ENCODE measurements at places on chromosomes 3 and 15.
A peak's percentile ranks its signal among the peaks of the same experiment; 100 is the strongest.

DNA sequence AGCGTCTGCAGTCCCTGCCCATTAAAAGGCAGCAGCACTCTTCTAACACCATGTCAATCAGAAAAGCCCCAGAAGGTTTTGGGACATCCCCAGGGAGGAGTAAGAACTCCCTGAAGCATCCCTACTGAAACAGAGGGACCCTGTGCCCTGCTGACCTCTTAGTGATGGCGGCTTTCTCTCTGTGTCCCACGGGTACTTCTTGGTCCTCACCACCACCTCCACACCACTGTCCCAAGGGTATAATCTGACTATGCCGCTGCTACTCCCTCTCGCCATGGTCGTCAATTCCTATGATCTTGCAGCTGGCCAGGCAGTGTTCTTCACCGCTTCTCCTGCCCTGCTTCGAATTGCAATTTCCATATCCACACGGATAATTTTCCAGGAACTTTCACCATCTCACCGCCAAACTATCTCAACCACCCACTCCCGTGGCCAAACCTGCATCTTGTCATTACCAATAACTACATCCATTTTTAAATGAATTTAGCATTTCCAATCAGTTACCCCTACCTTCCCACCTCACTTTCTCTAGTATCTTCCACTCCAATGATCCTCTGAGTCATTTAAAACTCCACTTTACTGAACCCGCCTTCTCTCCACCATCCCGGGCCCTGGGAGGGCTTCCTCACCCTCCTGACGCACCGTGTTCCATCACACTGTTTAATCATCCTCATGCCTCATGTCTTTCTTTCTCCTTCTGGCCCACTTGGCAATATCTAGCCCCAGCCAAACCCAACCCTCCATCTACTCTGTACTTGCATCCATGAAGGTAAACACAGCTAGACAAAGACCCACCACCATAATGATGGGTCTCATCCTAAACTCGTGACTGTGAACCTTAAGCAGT, 23.7 kb downstream of the PRR23E start:
- DNase-seq = no peak

DNA sequence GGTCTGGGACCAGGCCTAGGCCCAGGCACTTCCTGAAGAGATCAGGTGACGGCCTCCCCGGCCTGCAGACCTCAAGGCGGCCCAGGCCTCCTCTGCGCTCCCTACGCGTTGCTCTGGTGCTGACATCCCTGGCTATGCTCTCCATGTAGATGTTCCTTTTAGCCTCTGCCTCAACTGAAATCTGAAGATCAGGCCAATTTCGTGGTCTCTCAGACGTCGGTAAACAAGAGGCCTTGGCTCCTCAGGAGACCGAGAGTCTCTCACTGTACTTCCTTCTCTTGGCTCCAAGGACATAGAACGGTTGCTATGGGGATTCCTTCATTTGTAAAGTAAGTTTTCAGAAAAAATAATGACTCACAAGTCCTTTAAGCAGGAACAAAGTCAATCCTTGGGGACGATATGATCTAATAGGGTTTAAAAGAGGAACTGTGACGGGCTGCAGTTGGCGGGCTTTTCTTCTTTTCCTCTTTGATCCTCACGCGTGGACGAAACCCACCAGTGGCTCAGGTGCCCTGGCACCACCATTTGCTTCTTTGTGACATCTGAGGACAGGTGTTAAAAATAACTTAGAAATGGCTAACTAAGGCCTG, 55.6 kb upstream of the CGNL1 start:
- peak; percentile 38 for DNase-seq

DNA sequence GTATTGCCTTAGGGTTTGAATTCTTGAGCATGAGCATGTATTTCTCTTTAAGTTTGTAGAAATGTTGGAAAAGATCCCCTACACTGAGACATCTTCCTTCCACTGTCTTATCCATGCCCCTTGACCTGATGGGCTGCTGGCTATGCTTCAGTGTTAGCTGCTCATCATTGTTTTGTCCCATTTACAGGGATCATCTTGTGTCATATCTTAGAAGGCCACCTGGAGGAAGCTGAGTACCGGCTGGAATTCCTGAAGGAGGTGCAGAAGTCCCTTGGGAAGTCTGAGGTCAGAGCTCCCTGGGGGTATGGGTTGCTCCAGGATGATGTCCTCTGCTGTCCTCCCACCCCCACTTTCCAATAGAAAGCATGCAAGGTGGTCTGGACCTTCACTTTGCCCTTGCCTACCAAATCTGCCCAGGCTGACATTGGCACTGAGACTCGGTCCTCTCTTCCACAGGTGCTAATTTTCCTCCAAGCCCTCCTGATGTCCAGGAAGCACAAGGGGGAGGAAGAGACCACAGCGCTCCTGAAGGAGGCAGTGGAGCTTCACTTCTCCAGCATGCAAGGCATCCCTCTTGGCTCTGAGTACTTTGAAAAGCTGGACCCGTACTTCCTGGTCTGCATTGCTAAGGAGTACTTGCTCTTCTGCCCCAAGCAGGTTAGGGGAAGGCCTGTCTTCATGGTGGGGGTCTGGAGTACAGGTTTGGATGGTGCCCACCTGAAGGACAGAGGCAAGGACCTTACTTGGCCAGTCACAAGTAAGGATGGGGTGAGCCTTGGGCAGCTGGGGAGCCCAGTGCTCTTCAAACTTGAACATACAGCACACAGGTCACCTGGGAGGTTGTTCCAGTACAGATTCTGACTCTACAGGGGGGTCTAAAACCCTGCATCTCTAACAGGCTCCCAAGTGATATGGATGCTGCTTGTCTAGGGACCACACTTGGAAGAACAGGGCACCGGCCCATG, 17.7 kb downstream of the TTC21A start:
- peak; percentile 7 for DNase-seq

DNA sequence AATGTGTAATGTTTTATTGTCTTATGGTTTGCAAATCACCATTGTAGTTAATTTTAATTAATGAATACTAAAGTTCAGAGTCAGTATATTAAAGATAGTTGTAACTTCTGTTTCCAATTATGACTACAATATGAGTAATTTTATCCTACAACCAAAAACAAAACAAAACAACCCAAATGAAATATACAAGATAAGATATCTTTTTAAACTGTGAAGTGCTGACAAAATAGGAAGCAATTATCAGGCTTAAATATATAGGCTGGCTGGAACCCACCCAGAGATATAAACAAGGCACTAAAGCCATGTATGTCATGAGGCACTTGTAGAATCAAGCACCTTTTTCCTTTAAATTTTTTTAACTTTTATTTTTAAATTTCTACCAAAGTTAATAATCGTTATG, 108.6 kb upstream of the LRRFIP2 start:
- DNase-seq = peak; percentile 23

GRCh38 chr3:143158014-143158988, 38.7 kb downstream of the CHST2 start:
- DNase-seq = no peak

DNA sequence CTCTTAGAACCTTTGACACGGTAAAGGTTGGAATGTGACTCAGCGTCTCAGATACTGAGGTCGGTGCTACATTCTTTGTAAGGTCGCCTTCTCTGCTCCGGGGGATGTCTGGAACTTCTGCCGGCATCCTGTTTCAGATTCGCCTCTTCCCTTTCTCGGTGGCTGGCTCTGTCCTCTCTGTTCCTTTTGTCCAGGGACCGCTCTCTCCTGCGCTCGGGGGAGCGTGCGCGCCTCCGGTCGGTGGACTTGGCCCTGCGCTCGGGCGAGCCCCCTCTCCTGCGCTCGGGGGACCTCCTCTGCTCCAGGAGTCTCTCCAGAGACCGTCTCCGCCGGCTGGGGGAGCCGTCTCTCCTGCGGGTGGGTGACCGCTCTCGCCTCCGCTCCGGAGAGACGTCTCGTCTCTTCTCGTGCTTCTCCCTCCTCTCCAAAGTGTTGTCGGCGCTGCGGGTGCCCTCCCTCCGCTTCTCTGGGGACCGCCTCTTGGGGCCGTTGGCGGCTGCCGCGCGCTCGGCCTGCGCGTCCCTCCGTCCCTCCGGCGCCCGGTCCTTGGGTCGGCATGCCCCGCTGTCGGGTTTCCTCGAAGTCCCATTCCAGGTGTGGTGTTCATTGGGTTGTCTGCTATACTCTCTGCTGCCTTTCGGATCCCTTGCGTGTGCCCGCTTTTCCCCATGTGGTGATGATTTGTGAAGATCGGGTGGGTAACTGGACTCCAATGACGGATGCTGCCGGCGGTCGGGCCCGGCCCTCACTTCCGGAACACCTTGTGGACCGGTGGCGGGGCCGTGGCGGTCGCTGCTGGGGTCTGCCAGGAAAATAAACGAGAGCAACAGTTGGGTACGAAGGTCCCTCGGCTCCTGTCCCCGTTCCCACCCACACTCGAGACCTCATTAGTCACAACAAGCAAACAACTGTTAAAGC, 668.8 kb upstream of the ADAMTS9 start:
- DNase-seq = no peak

GRCh38 chr3:114855839-114856238, 291.2 kb downstream of the ZBTB20 start:
- DNase-seq = peak; percentile 44

GRCh38 chr3:112360561-112360960, 27.6 kb downstream of the CD200 start:
- DNase-seq = no peak

GRCh38 chr15:90619939-90620338, 90.2 kb downstream of the CRTC3 start:
- no peak for DNase-seq

GRCh38 chr3:133568294-133569014, 5.0 kb upstream of the CDV3 start:
- no peak for DNase-seq

- no peak for DNase-seq
These were observed 720.6 kb upstream of the CBLB start for GRCh38 chr3:106589311-106589942.

DNA sequence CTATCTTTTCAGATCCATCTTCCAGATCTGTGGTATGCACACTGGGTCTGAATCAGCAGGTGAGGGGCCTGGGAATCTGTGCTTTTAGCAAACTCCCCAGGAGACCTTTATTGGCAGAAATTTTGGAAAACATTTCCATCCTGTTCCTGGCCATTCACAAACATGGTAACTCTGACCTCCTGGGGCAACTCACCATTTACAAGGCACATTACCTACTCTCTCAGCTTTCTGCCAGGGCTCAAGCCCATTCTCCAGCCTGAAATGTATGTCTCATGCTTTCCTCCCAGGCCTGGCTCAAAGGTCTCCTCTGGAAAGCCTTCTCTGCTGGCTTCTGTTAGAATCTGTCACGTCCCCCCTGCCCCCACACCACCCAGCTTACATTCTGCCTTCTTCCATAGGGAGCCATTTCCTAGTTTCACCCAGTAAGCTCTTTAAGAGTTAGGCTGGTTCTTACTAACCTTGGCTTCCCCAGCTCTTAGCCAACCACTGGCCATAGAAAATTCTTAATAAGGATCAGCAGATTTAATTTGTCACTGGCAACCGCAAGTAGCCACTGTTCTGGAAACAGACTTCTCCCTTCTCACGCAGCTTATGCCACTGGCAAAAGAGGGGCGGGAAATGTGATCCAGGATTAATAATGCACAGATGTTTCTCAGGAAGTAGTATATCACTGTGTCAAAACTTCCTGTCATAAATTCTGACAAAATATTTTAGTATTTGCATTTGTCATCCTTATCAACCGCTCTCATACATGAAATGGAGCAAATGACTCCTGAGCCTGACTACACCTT, 55.0 kb downstream of the RORA start:
- no peak for DNase-seq

DNA sequence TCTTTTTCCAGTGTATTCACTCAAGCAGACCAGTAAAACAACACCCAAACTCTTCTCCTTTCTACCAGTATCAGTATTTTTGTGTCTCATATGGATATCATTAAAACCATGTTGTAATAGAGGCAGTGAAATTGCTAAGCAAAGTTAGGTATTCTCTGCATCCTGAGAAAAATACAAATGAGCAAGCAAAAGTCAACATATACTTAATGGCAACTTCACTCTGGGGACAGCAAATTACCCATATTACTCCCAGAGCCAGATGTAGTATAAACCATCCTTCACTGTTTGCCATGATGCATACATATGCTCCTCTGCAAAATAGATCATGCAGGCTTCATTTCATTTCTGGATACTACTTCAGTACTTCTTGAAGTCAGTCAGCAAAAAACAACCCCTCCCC, 22.1 kb downstream of the UBA5 start:
- DNase-seq = no peak

GRCh38 chr3:56422316-56422715, 46.0 kb downstream of the ERC2 start:
- DNase-seq = no peak

GRCh38 chr3:157199841-157200240, 39.9 kb upstream of the CCNL1 start:
- DNase-seq = no peak

- peak; percentile 42 for DNase-seq
These were observed 428.3 kb upstream of the ATP11B start for GRCh38 chr3:182364723-182365650.

DNA sequence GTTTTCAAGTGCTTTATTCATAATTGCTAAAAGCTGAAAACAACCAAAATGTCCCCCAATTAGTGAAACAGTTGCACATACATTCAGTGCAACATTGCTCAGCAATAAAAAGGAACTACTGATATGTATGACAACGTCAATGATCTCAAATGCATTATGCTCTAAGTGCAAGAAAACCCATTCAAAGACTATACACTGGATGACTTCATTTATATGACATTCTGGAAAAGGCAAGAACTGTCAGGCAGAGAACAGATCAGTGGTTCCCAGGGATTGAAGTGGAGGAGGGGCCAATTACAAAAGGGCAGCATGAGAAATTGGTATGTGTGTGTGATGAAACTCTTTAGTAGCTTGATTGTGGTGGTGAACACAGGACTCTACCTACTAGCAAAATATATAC, 585.6 kb downstream of the TBL1XR1 start:
- DNase-seq = no peak

DNA sequence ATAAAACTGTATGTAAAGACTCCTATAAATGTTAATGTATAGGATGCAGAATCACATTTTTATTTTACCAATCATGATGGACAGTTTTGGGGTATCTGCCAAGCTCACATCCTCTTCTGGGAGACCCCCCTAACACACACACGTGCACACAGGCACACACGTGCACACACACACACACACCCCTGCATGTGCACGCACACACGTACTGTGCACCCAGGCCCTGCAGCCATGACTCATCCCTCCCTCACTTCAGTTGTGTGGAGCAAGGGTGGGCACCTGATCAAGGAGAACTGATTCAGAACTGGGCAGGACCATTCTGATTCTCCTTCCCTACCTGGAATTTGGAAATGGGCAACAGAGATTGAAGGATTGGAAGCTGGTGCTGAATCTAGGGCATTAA, 16.0 kb upstream of the MINDY4B start:
- no peak for DNase-seq

DNA sequence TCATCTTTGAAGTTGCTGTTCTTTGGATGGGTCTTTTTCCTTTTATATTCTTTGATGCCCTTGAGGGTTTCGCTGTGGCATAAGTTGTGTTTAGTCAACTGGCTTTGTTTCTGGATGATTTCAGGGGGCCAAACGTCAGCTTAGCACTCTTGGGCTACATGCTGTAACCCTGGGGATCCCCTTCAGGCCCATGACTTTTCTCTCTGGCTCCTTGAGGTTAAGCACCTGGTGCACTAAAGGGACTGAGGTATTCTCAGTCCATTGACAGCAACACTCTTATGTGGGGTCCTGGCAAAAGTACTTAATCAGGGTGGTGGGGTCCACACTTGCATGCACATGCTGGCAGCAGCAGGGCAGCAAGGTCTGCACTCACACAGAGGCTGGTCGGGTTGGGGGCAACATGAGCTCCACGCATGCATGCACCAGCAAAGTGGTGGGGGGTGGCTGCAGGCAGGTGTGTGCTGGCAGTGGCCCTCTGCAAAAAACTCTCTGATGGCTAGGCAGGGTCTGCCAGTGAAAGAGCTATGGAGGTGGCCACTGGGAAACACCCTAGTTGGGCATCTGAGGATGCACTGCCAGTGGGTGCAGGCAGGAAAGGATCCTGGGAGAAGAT, 38.1 kb upstream of the CD200R1L start:
- no peak for DNase-seq

Data from OCI-M1 (cell line).